ENCODE measurements at places on chromosomes 6 and 20.
A peak's percentile ranks its signal among the peaks of the same experiment; 100 is the strongest.

GRCh38 chr20:13302647-13303450 is 81.8 kb downstream of the ISM1 start:
- DNase-seq, result no peak

GRCh38 chr20:44704551-44704971 is 10.6 kb upstream of the CCN5 start:
- no peak for DNase-seq

- DNase-seq, result no peak
Observed at GRCh38 chr6:39188571-39188970, 40.7 kb downstream of the KCNK5 start.

DNA sequence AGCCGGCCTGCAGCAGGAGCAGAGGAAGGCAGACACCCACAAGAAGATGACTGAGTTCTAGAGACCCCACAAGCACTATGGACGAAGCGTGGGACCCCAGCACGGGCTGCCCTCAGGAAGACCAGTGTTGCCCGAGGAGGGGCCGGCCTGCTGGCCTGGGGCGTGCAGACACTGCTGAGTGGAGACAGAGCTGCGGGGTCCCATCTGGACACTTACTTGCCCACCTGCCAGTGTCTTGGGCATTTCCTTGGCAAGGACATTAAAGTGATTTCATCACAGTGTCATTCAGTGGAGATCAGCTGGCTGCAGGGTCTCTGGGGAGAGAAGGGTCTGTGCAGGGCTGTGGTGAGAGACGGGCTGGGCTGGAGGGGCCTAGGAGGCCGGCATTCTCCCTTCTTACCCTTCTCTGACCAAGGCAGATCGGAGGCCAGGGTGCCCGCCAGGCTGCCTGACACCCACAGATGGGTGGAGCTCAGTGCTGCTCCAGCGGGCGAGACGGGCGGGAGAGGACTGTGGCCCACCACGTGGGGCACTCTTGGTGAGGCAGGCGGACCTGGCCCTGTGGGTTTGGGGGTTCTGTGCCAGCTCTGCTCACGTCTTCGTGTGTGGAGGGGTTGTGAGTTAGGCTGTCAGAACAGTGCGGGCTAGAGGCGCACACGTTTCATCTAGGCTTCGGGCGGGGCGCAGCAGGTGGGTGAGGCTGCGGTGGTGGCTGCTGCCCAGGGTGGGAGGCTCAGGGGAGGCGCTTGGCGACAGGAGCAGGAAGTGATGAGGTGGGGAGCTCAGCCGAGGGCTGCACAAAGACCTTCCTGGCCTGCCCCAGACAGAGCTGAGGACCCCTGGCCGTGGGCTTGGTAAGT is at the start of gene LIME1:
Gene LIME1 (plus strand): TSS at position 806 of the 860 bp plus-strand sequence. CDS start 886 bp downstream, outside the sequence.
- peak; percentile 77 for DNase-seq

DNA sequence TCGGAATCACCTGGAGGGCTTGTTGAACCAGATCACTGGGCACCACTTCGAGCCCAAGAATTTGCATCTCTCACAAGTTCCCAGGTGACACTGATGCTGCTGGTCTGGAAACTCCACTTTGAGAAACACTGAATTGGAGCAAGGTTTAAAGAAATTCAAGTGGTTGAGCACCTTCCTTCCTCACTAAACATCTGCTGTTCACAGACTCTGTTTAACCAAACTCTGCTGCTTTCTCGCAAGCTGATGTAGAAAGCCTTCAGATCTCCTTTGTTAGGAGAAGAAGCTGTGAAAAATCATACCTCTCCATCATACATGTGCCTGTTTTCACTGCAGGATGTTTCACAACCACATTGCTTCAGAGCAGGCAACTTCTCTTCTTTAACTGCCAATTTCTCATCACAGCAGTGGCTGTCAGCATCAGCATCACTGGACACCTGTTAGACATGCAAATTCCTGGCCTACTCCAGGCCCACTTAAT is 87.5 kb upstream of the TOP1 start:
- DNase-seq, result no peak

DNA sequence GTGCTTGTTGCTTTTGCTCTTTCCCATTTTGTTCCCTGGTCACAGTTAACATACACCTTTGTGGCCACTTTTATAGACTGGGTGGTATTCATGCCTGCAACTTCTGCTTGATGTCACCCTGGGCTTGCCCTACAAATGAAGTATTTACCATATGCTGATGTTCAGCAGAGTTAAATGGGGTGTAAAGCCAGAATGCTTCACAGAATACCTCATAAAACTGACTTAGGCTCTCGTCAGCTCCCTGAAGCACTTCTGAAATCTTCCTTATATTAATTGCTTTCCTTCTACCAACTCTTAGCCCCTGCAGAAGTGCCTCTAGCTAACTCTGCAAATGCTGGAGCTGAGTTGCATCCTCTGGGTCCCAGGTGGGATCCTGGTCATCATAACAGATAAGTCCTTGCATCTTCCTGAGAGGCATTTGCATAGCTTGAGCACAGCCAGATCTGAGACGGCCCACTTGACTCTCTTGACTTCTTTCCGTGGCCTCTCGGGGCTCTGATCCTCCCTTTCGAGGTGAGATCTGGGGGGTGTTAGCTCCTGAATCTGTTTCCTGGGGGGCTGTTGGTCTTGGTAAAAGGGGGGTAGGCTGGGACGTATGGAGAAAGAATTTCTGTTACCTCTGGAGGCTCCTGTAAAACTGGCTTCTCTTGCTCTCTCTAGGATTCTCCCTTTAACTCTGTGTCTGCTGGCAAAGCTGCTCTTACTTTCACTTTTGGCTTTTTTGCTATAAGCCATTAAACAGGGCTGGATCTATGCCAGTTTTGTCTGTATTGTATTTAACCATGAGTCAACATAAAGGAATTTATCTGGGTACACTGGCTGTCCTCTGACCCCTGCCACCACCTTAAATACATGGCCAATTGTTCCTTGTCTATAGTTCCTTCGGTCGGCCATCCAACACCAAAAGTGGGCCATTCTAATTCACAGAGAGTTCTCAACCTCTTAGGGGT is 223.0 kb upstream of the SYNCRIP start:
- no peak for DNase-seq

GRCh38 chr20:38658879-38659596 is 57.4 kb downstream of the ARHGAP40 start:
- DNase-seq, result no peak

DNA sequence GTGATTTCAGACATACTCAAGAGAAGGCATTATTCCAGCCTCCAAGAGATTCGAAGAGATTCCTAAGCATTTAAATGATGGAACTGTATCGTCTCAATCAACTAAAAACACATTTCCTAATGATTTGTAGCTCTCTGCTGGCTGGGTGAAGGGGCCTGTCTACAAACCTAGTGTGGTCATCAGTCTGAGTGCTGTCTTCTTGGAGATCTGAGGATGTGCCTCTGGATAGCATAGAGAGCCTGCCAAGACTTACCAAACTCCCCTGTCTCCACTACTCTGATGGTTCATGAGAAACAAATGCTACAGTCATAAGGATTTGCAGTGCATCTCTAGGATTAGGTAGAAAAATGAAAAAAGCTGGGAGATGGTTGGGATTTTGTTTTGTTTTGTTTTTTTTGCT is 176.9 kb upstream of the CITED2 start:
- no peak for DNase-seq

GRCh38 chr6:164296411-164296810 is 881.9 kb downstream of the QKI start:
- DNase-seq, result no peak

DNA sequence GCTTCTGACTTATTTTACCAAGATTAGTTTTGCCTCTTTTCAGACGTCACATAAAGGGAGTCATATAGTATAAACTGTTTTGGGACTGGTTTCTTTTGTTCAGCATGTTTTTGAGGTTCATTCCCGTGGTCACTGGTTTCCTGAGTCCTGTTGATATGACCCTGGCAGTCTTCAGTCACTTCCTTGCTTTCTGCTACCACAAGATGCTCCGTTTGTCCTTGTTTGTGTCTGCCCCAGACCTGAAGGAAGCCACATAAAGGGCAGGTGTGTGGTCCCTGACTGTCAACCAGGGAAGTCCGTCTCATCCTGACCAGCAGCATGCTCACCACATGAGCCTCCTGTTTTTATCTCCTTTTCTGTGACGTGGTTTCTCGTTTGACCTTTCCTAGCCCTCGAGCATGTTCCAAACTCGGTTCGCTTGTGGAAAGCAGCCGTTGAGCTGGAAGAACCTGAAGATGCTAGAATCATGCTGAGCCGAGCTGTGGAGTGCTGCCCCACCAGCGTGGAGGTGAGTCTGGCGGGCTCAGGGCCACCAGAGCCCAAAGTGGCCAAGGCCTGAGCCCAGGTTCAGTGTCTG is 26.1 kb upstream of the C20orf204 start:
- no peak for DNase-seq

DNA sequence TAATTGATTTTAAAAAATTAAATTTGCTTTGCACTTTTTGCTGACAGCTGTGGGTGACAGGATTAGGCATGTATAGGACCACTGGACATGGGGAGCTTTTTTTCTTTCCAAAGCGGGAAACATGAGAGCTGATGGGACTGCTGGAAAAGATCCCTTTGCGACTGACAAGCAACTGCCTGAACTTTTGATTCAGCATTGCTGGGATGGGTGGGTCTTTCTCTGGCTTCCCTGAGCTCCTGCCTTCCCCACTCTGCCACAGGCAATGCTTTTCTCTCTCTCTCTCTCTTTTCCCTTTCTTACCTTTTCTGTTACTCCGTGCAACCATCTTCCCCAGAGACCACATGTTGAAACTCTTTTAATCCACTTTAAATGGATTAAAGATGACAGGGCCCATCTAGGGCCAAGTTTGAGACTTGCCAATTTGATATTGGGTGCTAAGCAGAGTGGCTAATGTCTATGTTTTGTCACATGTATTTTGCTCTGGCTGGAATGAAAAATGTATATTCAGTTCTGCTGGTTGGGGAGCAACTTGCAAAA is 33.5 kb upstream of the TPD52L1 start:
- no peak for DNase-seq

GRCh38 chr6:163935158-163935762 is 520.7 kb downstream of the QKI start:
- DNase-seq, result no peak

DNA sequence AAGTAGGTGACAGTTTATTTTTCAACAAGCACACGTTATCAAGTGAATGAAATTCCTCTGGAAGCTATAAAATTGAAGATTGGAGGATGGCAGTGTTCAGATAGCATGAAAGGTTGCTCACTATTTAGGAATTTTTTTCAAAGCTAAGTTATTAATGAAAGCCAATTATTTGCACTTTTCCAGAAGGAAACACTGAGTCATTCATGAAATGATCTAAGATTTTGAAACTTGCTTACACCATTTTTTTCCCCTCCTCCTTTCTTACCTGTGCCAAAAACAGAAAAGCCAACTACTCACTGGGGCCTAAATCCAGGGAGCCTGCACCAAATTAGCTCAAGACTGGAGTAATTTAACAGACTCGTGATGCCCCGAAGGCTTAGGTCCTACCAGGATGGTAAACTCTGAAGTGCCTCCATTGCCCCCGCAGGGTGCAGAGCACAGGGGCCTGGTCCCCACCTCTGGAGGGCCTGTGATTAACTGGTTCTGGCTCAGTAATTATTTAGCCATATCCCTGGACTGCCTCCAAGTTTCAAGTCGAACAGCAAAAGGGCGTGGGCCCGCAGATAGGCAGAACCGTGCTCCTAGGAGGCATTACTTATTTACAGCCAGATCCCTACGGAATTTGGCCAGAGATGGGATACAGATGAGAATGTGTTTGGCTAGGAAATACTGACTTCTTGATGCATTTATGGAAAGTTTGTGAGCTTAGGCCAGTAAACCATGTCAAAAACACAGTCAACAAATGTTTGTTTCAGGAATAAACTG is 28.0 kb upstream of the ZNF217 start:
- DNase-seq, result no peak

DNA sequence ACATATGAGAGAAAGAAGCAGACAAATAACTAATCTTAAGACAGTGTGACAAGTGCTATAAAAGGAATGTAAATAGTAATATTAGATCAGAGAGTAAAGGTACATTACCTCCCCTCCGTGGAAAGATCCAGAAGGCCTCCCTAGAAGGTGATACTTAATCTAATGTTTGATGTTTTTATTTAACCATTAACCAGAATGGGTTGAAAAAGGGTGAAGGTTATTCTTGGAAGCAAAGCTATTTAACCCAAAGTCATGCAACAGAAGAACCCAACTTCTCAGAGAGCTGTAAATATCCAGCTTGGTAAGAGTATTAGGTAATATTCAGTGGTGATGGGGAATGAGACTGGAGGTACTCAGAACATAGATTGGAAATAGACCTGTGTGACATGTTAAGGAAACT is 68.0 kb upstream of the HIVEP1 start:
- DNase-seq, result no peak

- DNase-seq, result peak; percentile 61
Observed at GRCh38 chr20:57619051-57619831, 985 bp downstream of the ZBP1 start.

DNA sequence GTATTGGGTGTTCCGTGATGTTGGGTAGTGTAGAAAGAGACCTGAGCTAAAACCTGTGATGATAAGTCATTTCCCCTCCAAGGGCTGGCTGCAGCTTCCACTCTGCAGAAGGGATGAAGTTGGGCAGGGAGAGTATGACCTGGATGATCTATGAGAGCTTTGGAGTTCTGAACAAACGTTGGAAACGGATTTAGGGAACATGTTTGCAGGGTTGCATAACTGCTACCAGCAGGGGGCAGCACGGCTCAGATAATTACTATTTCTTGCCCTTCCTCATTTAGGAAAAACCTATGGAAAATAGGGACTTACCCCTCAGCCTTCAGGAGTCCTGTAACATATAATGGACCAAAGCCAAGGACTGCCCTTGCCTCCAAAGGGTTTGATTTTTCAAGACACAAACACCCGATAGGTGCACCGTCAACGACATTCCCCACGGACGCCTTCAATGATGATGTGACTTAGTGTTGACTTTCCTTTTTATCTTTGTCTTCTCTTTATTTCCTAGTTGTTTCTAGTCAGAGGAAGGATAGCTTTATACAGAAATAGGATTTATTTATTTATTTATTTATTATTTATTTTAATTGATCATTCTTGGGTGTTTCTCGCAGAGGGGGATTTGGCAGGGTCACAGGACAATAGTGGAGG is 164.9 kb upstream of the SASH1 start:
- no peak for DNase-seq

GRCh38 chr20:50085481-50086365 is 27.2 kb downstream of the UBE2V1 start:
- DNase-seq, result peak; percentile 6

- DNase-seq, result no peak
Observed at GRCh38 chr20:60233018-60233630, 274.9 kb downstream of the CDH26 start.

DNA sequence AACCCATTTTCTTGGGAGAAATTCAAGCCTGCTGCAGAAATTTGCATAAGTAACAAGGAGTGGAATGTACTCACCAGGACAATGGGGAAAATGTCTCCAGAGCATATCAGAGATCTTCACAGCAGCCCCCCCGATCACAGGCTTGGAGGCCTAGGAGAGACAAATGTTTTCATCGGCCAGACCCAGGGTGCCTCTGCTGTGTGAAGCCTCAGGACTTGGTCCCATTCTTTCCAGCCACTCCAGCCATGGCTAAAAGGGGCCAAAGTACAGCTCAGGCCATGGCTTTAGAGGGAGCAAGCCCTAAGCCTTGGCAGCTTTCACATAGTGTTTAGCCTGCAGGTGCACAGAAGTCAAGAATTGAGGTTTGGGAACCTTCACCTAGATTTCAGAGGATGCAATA is 1463.0 kb downstream of the HACE1 start:
- no peak for DNase-seq

Data from T-helper 22 cell (primary cell).